ENCODE measurements at places on chromosomes 13 and 19. TPM values are rescaled to one million over a fixed set of nuclear protein-coding genes. Genes with fewer than 3 reads are reported as not detected.

Gene IL4I1
- 1.5 TPM for total RNA-seq

Gene ZNF93
- total RNA-seq = 3.8 TPM

Gene CACNG8
- under 0.01 TPM for total RNA-seq

Gene SCAMP4
- total RNA-seq = 29.7 TPM

Gene MEX3D
- 33.0 TPM for total RNA-seq

Gene SIGLEC9
- total RNA-seq = not detected

Gene IGSF23
- total RNA-seq = 0.33 TPM

Gene SLC25A41
- 0.26 TPM for total RNA-seq

Gene OXGR1
- total RNA-seq = not detected

Gene TUBA3C
- not detected for total RNA-seq

Gene TEX101
- not detected for total RNA-seq

Gene COMP
- total RNA-seq = 0.17 TPM

Gene MAP1S
- total RNA-seq = 18.3 TPM

Gene OR10H1
- not detected for total RNA-seq

Gene ZNF491
- 5.8 TPM for total RNA-seq

All from fibroblast of lung (primary cell).